Placental epithelial cell (primary cell): ENCODE measurements at places on chromosomes 5 and 9. TPM values are rescaled to one million over a fixed set of nuclear protein-coding genes. Genes with fewer than 3 reads are reported as not detected.

The ICE1 gene
- 27.9 and 28.7 TPM in 2 replicates for total RNA-seq

The PGM5 gene
- total RNA-seq: 3.9 and 7.5 TPM in 2 replicates

The HTR4 gene
- total RNA-seq: not detected in 2 replicates

The GFI1B gene
- total RNA-seq: under 0.01 TPM in 1 of 2 replicates, not detected in the other

The HAVCR1 gene
- not detected in 2 replicates for total RNA-seq

The HSPB3 gene
- total RNA-seq: not detected in 2 replicates

The ZNF658 gene
- 3.8 and 6.3 TPM in 2 replicates for total RNA-seq

The RAD1 gene
- total RNA-seq: 21.6 and 27.1 TPM in 2 replicates

The OR2Y1 gene
- not detected in 2 replicates for total RNA-seq

The FABP6 gene
- total RNA-seq: not detected in 2 replicates

The SH2D3C gene
- total RNA-seq: under 0.01 and 0.43 TPM in 2 replicates

The FOXD4 gene
- under 0.01 TPM in 1 of 2 replicates, not detected in the other for total RNA-seq

The PCDHB7 gene
- 0.22 and 0.79 TPM in 2 replicates for total RNA-seq

The NUP214 gene
- 24.0 and 24.7 TPM in 2 replicates for total RNA-seq

The ENTPD2 gene
- total RNA-seq: 0.11 TPM in 1 of 2 replicates, not detected in the other

The ARL14EPL gene
- not detected in 2 replicates for total RNA-seq

The C5orf52 gene
- total RNA-seq: not detected in 2 replicates

The GOLM1 gene
- 48.9 and 67.1 TPM in 2 replicates for total RNA-seq

The HARS1 gene
- total RNA-seq: 45.1 and 53.8 TPM in 2 replicates

The PROB1 gene
- 1.2 and 2.7 TPM in 2 replicates for total RNA-seq

The LCN15 gene
- total RNA-seq: not detected in 2 replicates

The PCDH1 gene
- 6.3 and 25.9 TPM in 2 replicates for total RNA-seq

The ADAMTS16 gene
- total RNA-seq: under 0.01 TPM in 1 of 2 replicates, not detected in the other

The PRR16 gene
- 14.7 and 36.1 TPM in 2 replicates for total RNA-seq

The SPEF2 gene
- 4.4 and 8.2 TPM in 2 replicates for total RNA-seq

The IFNE gene
- 0.11 and 0.79 TPM in 2 replicates for total RNA-seq

The ELAVL2 gene
- 0.39 and 0.54 TPM in 2 replicates for total RNA-seq

The FAM153A gene
- total RNA-seq: not detected in 2 replicates

The DPYSL3 gene
- 89.5 and 142 TPM in 2 replicates for total RNA-seq

The ZFP2 gene
- total RNA-seq: 0.76 and 1.6 TPM in 2 replicates

The WNT8A gene
- total RNA-seq: not detected in 2 replicates

The SLCO6A1 gene
- not detected in 2 replicates for total RNA-seq

The OTP gene
- not detected in 2 replicates for total RNA-seq

The MSMP gene
- total RNA-seq: not detected in 2 replicates

The NXNL2 gene
- total RNA-seq: 1.2 and 2.4 TPM in 2 replicates

The KIF24 gene
- 1.4 and 2.0 TPM in 2 replicates for total RNA-seq

The BNIP1 gene
- total RNA-seq: 5.1 and 14.1 TPM in 2 replicates

The CFAP90 gene
- 0.39 and 0.54 TPM in 2 replicates for total RNA-seq

The SPINK5 gene
- not detected in 2 replicates for total RNA-seq

The CAPSL gene
- not detected in 2 replicates for total RNA-seq

The SLC24A2 gene
- under 0.01 TPM in 1 of 2 replicates, not detected in the other for total RNA-seq

The DOCK8 gene
- total RNA-seq: 1.6 and 2.0 TPM in 2 replicates

The SHOC1 gene
- not detected in 2 replicates for total RNA-seq

The FSD1L gene
- 1.2 and 3.6 TPM in 2 replicates for total RNA-seq

The ATP6V0E1 gene
- total RNA-seq: 112 and 123 TPM in 2 replicates

The EIF4E1B gene
- total RNA-seq: not detected in 2 replicates

The NUTM2F gene
- not detected in 2 replicates for total RNA-seq

The CKMT2 gene
- total RNA-seq: 0.54 TPM in 1 of 2 replicates, not detected in the other

The IFNK gene
- not detected in 2 replicates for total RNA-seq

The SOX30 gene
- total RNA-seq: not detected in 2 replicates

The S1PR3 gene
- 69.3 and 126 TPM in 2 replicates for total RNA-seq

The FBP1 gene
- not detected in 2 replicates for total RNA-seq
